ENCODE measurements at places on chromosomes 3 and 15.

GRCh38 chr3:52769786-52770455 lies 819 bp downstream of the NEK4 start:
- DNase-seq, result no peak

GRCh38 chr15:89041507-89041906 lies 46.7 kb upstream of the ABHD2 start:
- no peak for DNase-seq

DNA sequence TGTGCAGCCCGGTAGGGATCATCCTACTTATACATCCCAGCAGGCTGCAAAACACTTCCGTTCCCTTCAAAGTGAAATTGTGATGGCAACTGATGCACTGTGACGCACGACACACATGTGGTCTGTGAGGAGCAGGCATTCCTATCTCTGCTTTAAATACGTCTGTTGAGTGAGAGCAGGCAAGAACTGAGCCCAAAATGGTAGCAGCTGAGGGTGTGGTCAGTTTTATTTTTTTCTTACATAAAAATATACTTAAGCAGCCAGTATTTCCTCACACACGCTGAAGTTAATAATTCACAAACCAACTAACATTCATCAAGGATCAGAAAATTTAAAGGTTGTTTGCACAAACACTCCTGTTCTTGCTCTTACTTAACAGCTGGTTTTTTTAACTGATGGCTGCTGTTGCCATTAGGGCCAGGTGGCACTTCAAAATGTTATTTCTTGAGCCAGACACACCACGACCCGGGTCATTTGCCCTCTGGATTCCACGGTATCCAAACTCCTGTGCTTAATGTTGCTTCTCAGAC lies 23.9 kb downstream of the LRIG1 start:
- DNase-seq, result no peak

GRCh38 chr3:33900809-33901505 lies 102.5 kb downstream of the PDCD6IP start:
- DNase-seq, result no peak

GRCh38 chr15:63560741-63561448 lies 36.3 kb upstream of the FBXL22 start:
- DNase-seq, result peak; percentile 46

- no peak for DNase-seq
Observed at GRCh38 chr3:100163787-100164186, 49.5 kb upstream of the FILIP1L start.

- DNase-seq, result no peak
Observed at GRCh38 chr3:39637807-39638206, 170.3 kb downstream of the MOBP start.

DNA sequence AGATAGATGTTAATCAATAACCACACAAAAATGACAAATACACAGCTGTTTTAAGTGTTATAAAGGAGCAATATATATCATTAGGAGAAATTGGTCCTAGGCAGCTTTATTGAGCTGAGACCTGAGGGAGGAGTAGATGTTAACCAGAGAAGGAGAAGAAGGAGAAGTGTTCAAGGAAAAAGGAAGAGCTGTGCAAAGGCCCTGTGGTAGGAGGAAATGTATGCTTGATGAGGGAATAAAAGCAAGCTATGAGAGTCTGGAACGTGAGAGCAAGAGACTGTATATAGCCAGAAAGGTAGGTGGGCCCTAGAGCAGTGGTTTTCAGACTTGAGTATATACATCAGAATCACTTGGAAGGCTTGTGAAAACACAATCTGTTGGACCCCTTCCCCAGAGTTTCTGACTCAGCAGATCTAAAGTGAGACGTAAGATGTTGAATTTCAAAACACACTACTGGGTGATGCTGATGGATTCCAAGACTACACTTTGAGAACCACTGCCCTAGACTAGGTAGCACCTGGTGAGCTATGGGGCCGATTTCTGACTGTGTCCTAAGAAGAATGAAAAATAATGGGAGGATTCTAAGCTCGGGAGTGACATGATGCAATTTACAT lies 342.3 kb upstream of the ADAMTS9 start:
- no peak for DNase-seq

DNA sequence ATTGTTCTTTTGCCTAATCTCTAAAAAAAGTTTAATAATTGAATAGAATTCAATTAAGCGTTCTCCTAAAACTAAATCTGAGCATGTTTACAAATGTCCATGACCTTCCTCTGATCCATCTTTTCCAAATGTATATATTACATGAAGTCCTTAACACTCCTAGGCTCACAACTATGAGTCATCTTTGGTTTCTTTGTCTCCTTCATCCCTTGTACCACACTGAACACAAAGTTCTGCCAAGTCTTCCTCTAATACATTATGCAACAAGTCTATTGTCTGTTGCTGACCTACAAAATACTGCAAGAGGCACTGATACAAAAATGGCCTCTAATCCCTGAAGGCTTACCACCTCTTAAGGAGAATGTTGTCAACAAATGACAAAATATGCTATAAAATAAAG lies 550.2 kb downstream of the PYDC2 start:
- DNase-seq, result no peak

- DNase-seq, result no peak
Observed at GRCh38 chr3:43695863-43696262, 5.1 kb downstream of the ABHD5 start.

DNA sequence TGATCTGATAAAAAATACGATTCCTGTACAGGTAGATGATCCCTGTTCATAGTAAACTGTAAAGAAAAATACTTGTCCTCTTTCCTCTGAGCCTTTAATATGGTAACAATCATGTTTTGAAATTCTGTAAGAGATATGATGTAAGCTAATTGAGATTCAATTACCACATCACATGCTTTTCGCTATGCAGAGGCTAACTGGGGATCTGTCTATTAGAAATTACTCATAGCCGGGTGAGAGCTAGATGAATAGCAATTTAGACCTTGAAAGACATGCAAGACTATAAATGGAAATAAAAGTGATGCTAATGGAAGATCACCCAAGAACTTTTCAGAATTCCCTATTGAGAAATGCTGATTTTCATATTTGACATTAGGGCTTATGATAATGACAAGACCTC lies 579.9 kb upstream of the ZNF717 start:
- no peak for DNase-seq

DNA sequence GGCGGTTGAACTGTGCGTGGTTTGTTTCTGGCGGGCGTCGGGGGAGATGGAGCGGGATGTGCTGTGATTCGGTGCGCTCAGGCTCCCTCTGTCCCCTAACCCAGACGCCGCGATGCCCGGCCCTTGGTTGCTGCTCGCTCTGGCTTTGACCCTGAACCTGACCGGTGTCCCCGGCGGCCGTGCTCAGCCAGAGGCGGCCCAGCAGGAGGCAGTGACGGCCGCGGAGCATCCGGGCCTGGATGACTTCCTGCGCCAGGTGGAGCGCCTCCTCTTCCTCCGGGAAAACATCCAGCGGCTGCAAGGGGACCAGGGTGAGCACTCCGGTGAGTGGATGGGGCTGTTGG lies 1.2 kb downstream of the TRH start:
- DNase-seq, result no peak

DNA sequence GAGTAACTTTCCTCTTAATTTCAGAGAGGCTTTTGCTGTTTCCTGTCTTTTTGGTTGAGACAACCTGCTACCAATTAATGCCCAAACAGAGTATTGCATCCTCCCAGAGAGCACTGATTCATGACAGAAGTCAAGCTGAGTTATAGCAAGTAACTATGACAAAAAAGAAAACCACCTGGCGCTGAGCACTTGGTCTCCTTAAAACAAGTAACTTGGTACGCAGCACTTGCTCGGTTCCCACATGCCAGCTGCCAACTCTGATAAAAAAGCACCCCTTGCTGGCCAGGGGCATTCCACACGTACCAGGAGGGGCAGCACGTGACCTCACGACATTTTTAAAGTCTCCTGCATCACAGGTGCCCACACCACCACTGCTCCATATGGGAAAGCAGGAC lies 13.5 kb upstream of the MYO5C start:
- no peak for DNase-seq

GRCh38 chr3:123275691-123276090 lies 73.9 kb downstream of the SEC22A start:
- DNase-seq, result no peak

GRCh38 chr15:66462627-66463026 lies 34.9 kb downstream of the SNAPC5 start:
- no peak for DNase-seq

- peak; percentile 38 for DNase-seq
Observed at GRCh38 chr15:81843226-81843625, 202.6 kb downstream of the MEX3B start.

- no peak for DNase-seq
Observed at GRCh38 chr15:49741712-49742111, 120.9 kb downstream of the DTWD1 start.

DNA sequence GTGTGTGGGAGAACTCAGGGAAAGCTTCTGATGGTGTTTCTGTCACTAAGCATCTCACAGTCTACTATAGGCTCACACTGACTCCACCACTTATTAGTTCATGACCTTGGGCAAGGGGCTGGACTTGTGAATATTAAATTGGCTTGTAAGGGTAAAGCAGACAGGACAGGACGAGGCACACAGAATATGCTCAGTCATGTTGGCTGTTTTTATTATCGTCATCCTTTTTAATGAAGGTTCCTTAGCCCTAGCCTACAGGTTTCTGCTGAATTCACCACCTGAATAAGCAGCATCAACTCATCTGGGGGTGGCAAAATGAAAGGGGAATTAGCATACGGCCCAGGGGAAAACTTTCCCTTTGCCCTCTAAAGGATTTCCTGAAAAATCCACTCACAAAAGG lies 39.6 kb upstream of the LIPC start:
- DNase-seq, result no peak

DNA sequence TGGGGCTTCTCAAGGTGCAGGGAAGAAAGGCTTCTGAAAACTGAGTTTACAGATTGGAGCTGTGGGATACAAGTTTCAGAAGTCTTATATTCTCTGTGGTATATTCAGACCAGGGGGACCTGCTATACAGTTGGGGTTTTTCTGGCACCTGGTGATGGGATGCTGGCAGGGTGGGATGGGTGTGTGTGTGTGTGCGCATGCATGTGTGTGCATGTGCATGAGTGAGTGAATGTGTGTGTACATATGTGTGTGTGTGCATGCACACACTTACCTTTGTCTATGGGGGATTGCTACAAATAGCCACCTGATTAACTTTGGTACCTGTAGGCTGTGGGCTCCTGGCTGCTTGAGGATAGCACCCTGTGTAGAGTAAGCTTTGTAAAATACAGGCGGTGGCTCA lies 131.4 kb downstream of the PDCD6IP start:
- no peak for DNase-seq

DNA sequence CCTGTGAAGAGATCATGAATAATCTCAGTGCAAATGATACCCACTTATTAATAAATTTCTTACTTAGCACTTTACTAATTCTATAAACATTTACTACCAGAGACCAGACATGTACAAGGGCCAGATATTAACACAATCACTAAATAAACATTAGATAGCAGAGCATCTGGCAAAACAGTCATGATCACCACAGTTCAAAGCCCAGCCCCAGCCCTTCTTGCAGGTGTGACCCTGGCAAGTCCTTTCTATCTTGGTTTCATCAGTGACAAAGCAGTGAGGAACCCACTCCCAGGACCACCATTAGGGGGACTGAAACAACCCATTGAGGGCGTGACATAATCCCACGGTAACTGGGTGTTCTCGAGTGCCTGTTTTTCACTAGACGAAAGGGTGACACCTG lies 11.6 kb downstream of the ZXDC start:
- DNase-seq, result no peak

DNA sequence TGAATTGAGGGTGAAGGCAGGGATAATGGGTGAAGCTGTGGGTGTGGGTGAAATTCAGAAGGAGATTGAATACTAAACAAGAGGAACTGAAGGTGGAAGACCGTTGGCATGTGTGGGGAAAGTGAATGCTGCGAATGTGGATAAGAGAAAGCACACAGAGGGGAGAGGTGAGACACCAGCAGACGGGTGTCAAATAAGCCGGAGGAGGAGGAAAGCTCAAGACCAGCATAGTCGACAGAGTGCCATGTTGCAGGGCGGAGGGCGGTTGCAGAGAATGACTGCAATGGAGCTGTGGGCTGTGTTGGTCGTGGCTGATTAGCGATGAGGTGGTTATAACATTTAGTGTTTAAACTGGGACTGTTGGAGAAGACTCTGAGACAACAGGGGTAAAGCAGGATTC lies 16.4 kb upstream of the HCN4 start:
- no peak for DNase-seq

GRCh38 chr3:32110233-32110760 lies 3.9 kb downstream of the GPD1L start:
- no peak for DNase-seq

- no peak for DNase-seq
Observed at GRCh38 chr3:78506581-78507195, 1261.1 kb downstream of the ROBO1 start.

DNA sequence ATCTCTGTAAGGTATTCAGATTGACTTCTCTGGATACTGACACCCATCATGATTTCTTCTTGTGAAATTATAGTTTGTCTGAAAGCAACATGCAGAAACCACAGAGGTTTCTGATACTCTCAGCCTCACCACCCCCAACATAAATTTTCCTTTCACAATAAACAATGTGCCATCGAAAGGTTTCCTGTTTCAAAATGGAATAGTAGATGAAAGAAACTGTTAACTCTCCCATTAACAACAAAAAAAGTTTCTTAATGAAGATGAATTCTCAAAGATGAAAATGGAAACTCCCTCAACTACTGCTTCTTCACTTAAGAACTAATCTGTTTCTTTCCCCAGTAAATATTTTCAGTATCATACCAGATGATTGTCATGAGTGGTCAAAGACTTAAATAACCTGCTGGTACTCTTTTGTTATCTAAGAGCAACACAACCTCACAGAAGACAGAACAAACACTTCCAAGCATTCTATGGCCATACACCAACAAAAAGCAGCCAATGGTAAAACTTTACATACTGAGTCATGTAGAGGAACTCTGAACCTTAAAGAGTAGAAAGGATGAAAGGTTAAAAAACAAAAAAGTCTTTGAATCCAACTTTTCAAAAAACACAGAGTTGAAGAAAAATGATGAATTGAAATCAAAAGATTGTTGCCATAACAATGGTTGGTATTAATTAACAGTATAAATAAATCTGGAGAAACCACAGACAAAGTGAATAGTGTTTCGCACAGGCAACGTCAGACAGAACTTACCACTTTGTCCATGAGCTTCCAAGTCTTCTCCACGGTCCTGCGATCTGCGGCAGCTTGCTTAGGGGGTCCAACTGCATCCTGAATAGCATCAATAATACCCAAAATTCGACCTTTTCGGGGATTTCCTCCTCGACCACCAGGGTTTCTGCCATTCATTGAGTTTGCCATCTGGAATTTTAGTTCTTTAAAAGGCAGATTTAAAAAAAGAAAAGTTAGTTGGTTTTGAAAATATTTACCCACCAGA lies 1.9 kb downstream of the CBLB start:
- DNase-seq, result peak; percentile 72

DNA sequence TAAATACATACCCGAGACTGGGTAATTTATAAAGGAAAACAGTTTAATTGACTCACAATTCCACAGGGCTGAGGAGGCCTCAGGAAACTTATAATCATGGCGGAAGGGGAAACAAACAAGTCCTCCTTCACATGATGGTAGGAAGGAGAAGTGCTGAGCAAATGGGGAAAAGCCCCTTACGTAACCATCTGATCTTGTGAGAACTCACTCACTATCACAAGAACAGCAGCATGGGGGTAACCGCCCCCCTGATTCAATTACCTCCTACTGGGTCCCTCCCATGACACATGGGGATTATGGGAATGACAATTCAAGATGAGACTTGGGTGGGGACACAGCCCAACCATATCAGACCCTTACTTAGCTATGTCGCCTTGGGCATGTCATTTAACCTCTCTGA lies 27.7 kb downstream of the SCG3 start:
- no peak for DNase-seq

- no peak for DNase-seq
Observed at GRCh38 chr3:10992017-10992942, at the start of gene SLC6A1. SLC6A1 (plus strand) TSS chr3:10992748; CDS start chr3:11017212, 24,464 bp downstream.

GRCh38 chr3:106714400-106714799 lies 662.8 kb upstream of the CCDC54 start:
- no peak for DNase-seq

All from GM06990 (cell line).